ENCODE measurements at places on chromosomes 3 and 15.

DNA sequence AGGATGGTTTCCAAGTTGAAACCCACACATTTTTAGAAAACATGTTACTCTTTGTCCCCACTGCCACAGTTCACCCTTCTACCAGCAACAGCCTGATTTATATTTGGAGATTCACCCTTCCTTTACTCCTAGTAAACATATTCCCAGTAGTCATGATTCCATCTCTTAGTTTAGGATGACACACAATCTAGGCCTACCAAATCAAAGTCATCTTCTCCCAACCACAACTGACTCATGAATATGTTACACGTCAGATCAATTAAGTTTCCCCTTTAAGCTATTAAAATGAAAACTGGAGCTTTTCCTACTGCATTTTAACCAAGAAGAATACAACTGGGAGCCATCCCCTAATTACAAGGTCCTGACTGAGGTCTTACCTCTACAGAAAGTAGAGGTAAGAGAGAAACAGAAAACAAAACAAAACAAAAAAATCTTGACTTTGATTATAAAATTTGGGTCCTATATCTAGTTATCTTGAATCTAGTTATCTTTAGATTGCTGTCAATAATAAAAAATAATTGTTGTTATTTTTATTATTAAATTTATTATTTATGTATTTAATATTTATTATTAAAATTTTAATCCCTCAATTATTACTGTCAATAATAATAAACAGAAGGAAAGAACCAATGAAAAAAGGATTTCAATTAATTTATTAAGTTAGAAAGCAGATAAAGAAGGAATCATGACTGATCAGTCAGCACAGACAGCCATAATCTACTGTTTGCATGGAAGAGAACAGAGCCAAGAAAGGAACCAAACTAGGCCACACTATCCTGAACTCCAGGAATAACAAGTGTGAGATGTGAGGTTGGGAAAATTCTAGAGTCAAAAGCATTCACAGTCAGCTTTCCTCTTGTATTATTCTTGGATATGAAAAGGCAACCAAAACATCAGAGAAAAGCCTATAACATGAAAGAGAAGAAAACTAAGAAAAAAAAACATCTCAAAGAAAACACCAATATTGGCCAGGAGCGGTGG, 12.5 kb downstream of the DPH6 start:
- no peak for DNase-seq

DNA sequence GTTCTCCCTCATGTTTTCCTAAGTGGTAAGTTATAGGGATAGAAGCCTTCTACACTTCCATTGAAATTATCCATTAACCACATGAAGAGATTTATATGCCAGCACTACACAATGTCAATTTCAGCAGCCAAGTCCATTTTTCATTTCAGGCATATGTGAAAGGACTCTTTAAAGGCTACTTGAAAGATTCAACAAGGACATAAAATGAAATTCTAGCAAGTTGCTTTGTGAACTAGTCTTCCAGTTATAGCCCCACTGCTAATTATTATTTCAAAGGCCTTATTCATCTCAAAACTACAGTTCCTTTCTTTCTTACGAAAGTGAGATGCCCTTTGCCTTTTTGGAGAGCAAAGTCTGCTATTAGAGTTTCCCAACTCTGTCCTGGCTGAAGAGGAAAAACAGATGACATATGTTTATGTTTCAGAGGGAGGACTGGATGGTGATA, 66.0 kb upstream of the SLC2A2 start:
- no peak for DNase-seq

DNA sequence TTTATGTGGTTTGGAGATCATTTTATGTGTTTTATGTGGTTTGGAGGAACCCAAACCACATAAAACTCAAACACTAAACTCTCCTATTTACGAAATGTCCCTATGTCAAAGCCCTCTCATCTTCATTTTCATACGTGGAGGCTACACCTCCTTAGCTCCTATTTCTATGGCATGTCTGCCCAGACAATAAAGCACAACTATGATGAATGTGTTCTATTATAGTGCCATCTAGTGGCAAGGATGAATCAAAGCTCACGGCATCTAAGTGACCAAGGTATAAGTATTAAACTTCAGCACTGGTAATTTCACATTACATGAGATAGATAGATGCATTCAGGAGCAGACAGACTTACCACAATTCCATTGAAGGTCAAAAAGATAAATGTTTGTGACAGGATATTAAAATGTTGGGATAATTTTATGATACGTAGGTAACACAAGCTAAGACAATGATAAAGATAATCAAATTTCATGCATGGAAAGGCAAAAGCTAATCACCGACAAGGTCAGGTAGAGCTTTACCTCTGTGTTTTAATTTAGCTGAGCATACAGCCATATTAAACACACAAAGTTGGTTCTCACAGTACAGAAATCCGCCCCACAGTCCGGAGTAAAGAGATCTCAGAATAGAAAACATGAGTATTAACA, 130.6 kb upstream of the FHIT start:
- DNase-seq, result no peak

DNA sequence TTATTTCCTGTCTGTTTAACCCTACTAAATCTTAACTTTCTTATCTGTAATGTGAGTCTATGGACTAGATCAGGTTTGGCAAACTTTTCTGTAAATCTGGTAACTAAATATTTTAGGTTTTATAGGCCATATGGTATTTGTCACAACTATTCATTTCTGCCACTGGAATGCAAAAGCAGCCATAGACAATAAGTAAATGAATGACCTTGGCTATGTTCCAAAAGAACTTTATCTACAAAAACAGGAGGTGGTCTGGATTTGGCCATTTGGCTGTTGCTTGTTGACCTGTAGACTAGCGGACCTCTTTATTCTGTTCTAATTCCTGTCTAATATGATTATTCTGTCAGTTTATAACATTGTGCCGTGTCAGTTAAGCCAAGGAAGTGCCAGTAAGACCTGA, 314.2 kb downstream of the LPP start:
- no peak for DNase-seq

DNA sequence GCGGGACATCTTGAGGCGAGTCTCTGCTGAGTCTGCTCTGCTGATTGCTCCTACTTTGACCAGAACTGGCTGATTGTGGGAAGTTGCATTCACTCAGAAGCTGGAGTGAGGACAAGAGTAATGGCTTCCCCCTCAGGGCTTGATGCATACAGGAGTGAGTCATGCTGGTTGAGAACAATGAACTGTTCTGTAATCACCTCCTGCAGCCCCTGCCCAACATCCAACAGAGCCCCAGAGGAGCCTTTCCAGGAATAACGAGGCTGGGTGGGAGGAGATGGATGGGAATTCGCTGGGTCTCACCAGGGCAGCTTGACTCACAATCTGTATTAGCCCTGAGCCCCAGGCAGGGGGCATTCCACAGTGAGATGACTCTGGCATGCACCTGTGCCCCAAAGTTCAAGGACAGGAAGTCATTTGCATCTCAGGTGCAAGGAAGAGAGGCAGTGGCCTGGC, 85.0 kb downstream of the RAB11A start:
- no peak for DNase-seq

GRCh38 chr15:59598461-59598860, 13.1 kb upstream of the GCNT3 start:
- no peak for DNase-seq

All from posterior cingulate gyrus (tissue), 11 donors.